ENCODE measurements at places on chromosomes 2 and 18.

DNA sequence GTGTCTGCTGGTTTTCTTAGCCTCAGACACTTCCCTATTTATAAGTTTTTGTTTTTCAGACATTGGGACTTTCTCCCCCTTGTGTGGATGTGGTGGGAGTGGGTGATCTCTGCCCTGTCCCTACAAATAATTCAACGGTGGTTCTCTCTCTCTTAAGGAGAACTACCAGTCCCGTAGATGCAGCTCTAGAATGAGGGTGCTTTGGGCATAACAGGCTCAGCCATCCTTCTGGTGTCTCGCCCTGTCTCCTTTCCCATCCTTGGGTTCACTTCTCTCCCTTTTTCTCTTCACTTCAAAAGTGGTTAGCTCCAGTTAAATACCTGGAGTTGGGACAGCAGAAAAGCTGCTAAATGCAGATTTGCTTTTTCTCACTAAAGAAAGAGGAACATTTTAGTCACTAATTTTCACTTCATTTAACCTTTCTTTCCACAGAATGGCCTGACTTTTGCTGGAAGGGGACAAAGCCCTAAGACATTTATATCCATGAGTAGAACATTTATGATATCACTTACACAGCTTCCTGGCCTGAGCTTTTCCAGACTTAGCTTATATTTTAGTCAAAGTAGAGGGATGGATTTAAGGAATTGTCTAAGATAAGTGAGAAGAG is 121.2 kb upstream of the CXCR4 start:
- peak; percentile 28 for DNase-seq

- no peak for DNase-seq
Observed at GRCh38 chr2:47519604-47520301, 116.8 kb downstream of the MSH2 start.

- DNase-seq = no peak
Observed at GRCh38 chr2:202149155-202149762, 76.2 kb downstream of the KIAA2012 start.

- no peak for DNase-seq
Observed at GRCh38 chr18:24443870-24444269, 16.6 kb upstream of the HRH4 start.

GRCh38 chr2:201933792-201934237 is 99.8 kb upstream of the FZD7 start:
- no peak for DNase-seq

DNA sequence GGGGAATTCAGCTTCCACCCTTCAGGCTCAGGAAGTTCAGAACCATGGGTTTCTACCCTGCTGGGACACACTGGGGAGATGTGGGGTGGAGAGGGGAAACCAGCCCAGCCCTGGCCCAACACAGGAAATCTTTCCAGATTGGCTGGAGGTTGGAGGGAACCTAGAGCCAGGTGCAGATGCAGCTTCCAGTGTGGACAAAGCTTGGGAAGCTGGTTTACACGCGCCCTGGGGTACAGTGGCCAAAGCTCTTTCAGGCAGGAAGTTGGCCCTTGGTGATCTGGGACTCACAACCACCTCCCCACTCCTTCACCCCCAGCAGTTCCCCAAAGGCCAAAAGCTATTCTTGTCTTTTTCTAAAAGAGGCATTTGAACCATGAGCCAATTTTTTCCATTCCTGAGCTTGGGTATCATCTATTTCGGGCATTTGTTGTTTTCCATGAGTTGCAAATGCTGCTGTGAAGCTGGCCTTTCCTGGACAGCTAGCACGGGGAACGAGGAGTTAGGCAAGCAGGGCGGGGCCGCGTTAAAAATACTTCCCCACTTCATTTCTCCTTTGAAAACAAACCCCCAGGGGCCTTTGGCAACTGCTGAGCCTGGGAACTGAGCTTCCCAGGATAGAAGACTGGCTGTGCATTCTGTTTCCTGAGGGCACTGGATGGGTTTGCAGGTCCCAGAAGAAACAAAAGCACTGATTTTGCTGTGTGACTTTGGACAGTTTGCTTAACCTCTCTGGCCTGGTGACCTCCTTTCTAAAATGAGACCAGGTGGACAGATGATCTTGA is 3.1 kb upstream of the ARID5A start:
- no peak for DNase-seq

DNA sequence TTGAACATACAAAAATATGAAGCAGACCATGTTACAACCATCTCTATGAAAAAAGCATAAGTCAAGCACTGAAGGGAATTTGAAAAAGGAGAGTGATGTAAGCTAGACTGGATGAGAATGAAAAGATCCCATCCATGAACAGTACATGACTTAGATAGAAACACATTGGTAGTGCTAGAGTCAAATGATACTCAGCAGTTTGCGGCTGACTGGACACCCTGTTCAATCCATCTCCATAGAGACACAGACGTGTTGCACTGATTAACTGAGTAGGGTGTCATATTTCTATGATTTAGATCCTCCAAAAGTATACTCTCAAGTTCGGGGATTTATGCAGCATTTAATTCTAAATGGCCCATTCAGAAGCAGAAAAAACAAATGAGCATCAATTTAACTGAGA is 674.3 kb upstream of the NRXN1 start:
- no peak for DNase-seq

DNA sequence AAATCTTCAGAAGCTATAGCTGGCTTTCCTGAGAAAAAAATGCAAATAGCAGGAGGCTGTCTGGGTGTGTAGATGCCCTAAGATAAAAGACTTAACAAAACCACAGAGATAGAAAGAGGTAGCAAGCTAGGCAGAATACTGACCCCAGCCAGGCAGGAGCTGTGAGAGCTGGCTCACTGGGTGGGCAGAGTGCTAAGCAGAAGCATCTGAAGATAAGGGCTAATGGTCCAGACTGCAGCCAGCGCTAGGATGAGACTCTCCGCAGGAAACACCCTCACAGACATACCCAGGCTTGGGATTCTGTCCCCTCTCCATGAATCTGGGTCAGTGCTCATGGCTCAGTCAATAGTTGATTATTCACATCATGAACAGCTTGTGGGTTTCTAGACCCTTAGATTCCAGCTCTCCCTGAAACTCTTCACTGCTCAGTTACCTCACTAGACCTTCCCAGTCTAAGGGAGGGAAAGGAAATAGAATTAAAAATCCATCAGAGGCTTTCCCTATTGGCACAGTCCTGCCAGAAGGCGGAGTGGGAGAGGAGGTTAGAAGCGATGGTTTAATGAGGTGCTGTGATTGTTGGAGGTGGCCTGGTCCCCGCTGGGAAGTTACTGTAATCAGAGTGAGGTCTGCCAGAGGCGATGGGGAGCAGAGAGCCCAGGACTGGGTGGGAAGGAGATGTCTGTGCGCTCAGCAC is 21.4 kb upstream of the CCBE1 start:
- no peak for DNase-seq

GRCh38 chr2:68861330-68861729 is 9.9 kb downstream of the BMP10 start:
- no peak for DNase-seq

DNA sequence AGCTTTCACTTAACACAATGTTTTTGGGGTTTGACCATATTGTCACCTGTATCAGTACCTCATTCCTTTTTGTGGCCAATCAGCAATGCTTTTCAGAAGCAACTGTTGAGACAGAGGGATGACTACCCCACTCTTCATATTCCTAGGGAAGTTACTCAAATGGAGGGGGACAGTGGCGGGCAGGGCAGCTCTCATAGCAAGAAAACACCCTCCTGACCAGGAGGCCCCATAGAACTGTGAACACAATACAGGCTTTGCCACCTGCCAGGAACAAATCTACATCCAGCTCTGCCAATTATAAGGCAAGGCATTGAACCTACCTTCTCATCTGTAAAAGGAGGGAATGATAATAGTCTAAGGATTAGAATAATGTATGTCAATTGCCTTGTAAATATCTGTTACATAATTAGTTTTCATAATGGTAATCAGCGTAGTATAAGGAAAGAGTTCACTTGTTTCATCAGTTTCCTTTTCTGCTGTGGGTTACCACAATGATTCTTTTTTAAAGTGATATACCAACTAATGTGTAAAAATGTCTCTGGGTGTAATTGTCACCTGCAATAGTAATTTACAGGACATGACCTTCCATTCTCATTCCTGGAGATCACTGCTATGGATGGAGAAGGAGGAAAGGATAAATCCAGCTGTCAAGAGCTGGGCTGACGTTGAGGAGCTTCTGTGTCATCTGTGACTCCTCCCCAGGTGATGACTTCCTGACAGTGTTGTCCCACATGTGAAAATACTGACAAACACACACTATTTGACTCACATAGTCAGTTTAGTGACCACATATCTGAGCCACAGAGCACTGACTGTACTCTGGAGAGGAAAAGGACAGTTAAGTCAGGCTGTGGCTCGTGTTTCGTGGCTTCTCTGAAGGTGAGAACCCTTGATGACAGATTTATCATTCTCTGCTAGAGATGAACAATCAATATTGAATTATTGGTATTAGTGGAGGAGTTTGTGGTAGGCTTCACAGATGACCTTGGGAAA is 13.5 kb downstream of the ALPK2 start:
- DNase-seq = peak; percentile 77

DNA sequence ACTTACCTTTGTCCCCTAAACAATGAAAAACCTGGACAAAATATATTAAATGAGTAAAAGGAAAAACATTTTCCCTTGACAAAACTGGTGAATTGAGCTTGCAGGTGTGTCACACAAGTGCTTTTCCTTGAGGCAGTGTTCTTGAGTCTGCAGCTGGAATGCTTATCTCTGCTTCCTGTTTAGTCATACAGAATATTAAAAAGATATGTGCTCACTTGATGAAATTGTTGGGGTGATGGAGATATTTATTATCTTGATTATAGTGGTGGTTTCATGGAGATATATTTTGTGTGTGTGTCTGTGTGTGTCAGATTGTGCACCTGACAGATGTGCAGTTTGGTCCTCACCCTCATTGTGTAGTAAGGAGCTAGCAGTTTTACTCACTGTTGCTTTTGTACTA is 3.3 kb downstream of the TAF1B start:
- DNase-seq = no peak

GRCh38 chr18:68035774-68036522 is 519.4 kb upstream of the DSEL start:
- DNase-seq = no peak

- DNase-seq = no peak
Observed at GRCh38 chr2:88066543-88066942, 1.1 kb upstream of the SMYD1 start.

DNA sequence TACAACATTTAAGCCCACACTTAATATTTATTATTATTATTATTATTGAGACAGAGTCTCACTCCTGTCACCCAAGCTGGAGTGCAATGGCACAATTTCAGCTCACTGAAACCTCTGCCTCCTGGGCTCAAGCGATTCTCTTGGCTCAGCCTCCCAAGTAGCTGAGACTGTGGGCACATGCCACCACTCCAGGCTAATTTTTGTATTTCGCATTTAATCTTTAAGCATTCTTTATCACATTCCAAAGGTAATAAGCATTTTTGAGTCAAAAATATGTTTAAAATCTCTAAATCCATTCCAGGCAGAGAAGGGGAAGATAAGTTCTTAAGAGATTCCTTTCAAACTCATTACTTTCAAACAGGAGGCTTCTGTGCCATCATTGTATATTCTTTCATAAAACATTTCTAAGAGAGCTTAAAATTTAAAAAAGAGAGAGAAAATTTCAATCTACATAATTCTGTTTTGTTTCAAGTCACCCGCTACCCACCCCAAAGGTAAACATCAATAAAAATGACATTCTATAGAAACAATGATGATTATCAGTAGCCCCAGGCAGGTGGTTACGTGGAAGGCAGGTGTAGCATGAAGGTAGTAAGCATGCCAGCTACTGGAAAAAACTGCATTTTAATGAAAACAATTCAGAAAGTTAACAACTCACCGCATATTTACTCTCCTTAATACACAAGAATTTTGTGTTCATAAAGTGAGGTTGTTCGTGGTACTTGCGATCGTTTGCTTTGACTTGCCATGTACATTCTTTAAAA is 84.4 kb upstream of the NARS1 start:
- DNase-seq = no peak

DNA sequence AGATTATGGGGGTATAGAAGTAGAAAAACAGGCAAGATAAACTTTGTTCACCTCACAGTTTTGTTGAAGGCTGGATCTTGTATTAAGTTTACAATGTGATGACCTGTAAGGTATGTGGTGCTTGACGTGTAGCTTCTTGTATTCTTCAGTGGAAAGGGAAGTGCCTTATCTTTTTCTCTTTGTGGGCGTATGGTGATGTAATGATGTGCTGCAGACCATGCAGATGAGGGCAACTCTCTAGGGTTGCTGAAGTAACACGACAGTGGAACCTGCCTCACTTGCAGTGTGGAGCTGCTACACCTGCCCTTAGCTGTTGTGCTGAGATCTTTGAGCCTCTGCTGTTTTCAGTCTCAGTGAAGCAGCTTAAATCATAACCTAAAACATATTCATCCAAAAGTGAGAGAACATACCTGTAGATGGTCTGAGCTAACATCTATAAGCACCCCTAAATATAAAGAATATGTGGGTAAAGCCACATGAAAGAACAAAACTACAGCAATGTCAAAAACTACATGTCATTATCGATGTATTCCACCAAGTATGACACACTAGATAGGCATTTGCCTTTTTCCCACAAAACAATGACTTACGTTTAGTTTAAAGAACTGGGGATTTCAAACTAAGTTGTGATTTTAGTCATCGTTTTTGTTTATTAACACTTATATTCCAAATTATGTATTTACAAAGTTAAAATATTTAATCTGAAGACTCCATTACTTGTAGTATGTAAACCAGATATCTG is 1144.1 kb downstream of the CNTNAP5 start:
- DNase-seq = no peak

GRCh38 chr2:127649100-127649611 is 3.2 kb downstream of the GPR17 start:
- DNase-seq = no peak

GRCh38 chr2:232458661-232459418 is 2.9 kb downstream of the ALPI start:
- no peak for DNase-seq

GRCh38 chr2:24513281-24514071 is 22.4 kb downstream of the NCOA1 start:
- DNase-seq = no peak

DNA sequence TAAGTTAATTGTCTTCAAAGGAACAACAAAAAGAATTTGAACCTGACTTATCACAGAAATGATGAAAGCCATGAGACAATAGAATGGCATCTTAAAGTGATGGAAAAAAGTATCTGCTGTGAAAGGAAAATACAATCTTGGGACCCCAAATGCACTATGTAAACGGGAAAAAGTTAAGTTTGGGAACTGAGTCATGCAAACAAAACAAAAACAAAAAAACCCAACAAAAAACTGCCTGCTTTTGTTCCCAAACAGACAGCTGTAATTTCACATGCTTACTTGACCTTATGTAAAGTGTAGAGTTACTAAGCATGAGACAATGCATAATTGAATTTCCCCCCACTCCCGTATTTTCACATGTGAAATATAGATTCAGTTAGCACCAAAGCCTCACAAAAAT is 122.1 kb upstream of the RBMS1 start:
- DNase-seq = no peak

GRCh38 chr2:101380376-101380775 is 6.9 kb downstream of the CREG2 start:
- DNase-seq = no peak

GRCh38 chr2:95041824-95042442 is 16.4 kb downstream of the MAL start:
- DNase-seq = peak; percentile 49

Data from activated T-cell treated with anti-CD3 and anti-CD28 coated beads, Interleukin-2, amount 50 U/mL, for 72 hours (primary cell).